NCI-H345 (cell line): ENCODE measurements at places on chromosomes 2 and 18.

DNA sequence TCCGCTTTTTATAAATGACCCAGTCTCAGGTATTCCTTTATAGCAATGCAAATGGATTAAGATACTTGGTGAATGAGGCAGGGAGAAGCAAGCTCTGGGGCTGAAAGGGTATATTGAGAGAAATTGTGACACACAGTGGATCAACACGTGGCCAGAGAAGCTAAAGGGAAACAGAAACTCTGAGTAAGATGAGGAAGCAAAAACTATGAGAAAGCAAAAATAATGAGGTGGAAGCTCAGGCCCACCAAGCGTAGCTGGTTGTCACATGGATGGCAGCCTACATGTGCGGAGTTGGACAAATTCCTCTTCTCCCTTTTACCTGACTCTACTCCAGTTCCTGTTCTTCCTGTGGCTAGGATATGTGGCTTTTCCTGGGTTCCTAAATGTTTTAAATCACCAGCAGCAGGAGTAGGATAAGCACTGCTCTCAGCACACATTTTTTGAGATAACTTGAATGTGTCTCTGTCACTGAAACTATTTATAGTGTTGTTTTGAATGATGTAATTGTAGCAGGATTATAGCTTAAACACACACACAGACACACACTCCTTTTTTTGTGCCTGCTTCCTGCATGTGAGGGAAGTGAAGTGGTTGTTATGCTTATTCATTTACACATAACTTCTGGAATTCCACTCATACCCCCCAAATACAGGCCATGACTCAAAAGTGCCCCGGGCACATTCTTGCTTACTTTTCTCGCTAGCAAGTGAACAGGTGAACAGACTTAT lies 30.1 kb upstream of the EPC2 start:
- DNase-seq: no peak

- peak; percentile 77 for DNase-seq
Measured at GRCh38 chr2:148594216-148594615, 50.3 kb upstream of the EPC2 start.

GRCh38 chr2:128311216-128311754 lies 7.4 kb downstream of the HS6ST1 start:
- no peak for DNase-seq

DNA sequence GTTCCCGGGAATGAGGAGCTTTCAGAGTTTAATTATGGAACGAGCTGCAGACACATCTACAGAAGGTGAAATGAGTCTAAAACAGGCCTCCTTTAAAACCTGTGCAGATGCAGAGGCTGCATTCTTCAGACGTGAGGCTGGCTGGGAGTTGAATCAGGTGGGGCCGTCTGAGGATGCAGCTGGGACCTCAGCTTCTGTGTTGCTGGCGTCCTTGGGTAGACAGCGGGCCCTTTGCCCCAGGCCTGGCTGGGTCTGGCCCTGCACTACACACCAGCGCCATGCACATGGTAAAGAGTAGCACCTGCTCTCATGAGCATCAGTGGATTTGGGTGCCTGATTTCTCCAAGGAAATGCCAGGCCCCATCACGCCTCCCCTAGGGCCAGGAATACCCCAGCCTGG lies 67.3 kb downstream of the TMEM18 start:
- no peak for DNase-seq

GRCh38 chr2:231648579-231649174 lies 56.0 kb downstream of the TEX44 start:
- peak; percentile 45 for DNase-seq

DNA sequence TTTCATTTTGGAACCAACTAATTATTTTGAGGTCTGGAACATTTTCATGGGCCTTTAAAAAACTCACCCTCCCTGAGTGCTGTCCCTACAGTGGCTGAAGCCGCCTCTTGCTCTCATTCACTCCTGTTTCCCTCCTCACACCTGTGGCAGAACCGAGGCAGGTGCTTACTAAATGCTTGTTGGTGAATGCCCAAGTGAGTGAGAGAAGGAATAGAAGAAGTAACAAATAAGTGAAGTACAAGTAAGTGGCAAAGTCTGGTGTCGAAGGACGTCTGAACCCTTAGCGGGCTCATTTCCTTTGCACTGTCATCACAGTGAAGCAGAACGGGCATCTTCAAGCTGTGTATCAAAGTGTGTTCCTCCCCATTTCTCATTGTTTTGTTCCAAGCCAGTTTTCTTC lies 135.2 kb downstream of the RHBDD1 start:
- no peak for DNase-seq

GRCh38 chr2:70851704-70852103 lies 16.1 kb upstream of the CD207 start:
- no peak for DNase-seq

GRCh38 chr18:47870605-47871004 lies 59.9 kb downstream of the SMAD2 start:
- no peak for DNase-seq

DNA sequence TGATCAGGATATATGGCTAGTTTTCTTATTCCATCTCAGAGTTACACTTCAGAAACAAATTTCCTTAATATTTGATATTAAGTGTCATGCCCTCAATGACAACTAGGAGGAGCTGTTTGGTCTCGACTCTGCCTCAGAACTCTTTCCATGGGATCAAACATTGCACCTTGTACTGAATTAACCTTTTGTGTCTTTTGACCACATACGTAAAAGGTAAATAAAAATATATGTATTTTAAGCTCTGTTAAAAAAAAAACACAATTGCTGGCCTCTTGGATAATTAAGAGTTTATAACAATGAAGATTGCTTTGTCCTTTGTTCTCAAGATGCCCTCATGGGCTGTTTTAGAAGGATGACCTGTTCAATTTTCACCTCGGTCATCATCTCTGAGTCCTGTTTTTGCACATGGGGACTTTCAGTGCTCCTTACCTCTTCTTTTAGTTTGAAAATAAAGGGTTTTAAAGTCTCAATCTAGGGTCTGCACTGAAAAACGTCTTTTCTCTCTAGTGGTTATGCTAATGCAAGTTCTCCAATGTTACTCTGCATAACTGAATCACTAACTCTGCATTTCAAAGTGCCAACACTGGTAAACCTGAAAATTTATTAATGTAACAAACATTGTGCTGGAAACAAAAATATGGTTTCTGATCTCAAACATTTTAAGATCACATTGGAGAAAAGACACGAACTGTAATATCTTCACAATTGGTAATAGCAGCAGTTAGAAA lies 18.8 kb upstream of the FN1 start:
- DNase-seq: peak; percentile 19

- no peak for DNase-seq
Measured at GRCh38 chr2:215835657-215836056, 177.7 kb downstream of the MREG start.

GRCh38 chr2:43540021-43540779 lies 55.6 kb downstream of the THADA start:
- no peak for DNase-seq

- DNase-seq: no peak
Measured at GRCh38 chr2:133382566-133382965, 185.7 kb downstream of the NCKAP5 start.

DNA sequence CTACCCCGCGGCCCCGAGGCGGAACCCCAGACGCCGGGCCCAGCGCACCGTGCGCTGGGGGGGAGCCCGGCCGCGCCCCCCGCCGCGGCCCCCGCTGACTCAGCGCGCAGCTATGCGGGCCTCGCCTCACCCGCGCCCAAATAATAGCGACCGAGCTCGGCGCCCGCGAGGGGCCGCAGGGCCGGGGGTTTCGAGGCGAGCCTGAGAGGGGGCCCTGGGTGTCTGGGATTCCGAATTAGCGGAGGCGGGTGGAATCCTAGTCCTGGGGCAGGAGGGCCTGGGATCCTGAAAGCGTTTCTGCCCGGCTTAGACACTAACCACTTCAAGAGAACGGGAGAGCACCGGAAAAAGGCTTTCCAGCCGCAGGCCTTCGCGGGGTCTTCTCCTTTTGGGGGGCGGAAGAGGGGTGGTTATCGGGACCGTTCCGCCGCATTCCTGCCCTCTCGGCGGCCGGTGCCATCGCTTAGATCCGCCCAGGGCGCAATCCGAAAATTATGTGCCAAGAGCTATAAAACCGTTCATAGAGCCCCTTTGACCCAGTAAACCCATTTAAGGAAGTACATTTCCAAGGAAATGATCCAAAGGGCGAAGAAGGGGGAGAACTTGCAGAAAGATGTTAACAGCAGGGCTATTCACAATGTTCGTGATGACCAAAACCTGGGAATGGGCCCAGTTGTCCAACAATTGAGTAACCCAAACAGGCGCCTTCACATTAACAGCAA lies 681 bp upstream of the ROCK2 start:
- DNase-seq: no peak

- DNase-seq: no peak
Measured at GRCh38 chr18:7174344-7175095, 56.4 kb upstream of the LRRC30 start.

GRCh38 chr2:10056439-10056838 lies 13.1 kb downstream of the KLF11 start:
- DNase-seq: no peak

- no peak for DNase-seq
Measured at GRCh38 chr2:173884025-173884802, 81.0 kb downstream of the SP3 start.

DNA sequence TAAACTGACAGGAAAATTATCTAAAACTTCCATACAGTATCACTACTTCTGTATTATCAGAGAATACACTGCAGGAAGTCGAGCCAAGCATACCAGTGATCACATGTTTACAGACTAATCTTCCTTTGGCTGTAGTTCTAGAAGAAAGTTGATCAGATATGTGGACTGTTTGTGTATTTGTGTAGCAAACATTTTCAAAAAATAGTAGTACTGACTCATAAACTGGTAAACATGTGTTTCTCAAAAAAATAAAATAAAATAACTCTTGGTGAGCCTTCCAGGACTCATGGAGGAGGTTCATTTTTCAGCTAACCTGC lies 148.9 kb upstream of the SLC39A10 start:
- no peak for DNase-seq

DNA sequence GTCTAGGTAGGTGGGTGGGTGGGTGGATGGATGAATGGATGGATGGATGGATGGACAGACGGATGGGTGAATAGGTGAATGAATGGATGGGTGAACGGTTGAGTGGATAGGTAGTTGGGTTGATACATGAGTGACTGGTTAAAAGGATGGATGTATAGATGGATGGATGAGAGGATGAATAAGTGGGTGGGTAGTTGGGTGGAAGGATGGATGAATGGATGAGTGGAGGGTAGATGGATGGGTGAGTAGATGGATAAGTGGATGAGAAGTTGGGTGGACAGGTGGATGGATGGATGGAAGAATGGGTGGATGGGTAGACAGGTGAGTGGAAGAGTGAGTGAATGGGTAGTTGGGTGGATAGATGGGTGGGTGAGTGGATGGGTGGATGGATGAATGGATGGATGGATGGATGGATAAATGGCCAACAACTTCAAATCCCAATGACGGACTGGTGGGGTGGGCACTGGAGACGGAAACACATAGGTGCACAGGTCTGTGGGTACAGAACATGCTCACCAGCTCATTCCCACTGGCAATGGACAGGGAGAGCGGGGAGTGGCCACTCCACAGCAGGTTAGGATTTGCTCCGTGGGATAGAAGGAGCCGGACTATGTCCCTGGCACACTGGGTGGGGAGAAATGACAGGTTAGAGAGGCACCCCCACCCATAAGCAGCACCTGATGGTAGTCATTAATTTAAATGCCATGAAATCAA lies 48.8 kb downstream of the ANKMY1 start:
- no peak for DNase-seq

DNA sequence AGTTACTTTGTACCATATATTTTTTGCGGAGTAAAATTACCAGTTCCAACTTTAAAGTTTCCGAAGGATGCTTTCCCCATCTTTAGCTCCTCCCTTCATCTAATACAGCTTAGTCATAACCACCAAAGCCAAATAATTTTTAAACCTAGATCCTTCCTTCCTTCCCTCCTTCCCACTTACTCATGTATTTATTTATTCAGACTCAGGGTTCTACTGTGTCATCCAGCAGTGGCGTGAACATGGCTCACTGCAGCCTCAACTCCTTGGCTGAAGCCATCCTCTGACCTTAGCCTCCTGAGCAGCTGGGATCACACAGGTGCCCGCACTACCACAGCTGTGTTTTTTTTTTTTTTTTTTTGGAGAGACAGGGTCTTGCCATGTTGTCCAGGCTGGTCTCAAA lies 4.4 kb downstream of the LPIN2 start:
- no peak for DNase-seq

DNA sequence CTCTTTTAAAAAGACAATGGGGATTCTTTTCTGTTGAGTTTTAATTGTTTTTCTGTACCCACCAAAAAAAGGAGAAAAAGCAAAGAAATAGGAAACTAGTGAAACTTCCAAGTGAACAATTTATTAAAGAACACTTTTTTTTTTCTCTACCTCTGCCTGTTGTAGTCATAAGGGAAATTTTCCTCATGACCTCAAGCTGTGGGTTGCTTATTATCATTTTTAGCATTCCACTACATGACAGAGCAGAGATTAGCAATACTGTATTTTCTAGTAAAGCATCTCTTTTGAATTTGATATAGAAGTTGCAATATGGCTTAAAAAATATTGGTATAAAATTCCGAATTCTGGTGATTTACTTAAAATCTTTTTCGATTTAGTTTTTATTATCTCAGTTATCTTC lies 87.9 kb upstream of the LRRTM1 start:
- DNase-seq: no peak

DNA sequence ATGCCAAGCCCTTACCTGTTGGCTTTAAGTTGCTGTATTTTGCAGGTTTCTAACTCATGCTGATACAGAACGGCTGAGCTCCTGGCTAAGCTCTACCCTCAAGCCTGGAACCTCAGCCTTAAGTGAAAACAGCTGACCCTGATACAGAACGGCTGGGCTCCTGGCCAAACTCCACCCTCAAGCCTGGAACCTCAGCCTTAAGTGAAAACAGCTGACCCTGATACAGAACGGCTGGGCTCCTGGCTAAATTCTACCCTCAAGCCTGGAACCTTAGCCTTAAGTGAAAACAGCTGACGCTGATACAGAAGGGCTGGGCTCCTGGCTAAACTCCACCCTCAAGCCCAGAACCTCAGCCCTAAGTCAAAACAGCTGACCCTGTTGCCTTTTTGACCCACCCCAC lies 17.6 kb upstream of the DNER start:
- DNase-seq: no peak

GRCh38 chr2:65096948-65097347 lies 33.0 kb downstream of the RAB1A start:
- no peak for DNase-seq

GRCh38 chr2:233250985-233251305 lies 528 bp upstream of the ATG16L1 start:
- DNase-seq: no peak

GRCh38 chr2:122804494-122804893 lies 1049.0 kb downstream of the TSN start:
- DNase-seq: no peak

DNA sequence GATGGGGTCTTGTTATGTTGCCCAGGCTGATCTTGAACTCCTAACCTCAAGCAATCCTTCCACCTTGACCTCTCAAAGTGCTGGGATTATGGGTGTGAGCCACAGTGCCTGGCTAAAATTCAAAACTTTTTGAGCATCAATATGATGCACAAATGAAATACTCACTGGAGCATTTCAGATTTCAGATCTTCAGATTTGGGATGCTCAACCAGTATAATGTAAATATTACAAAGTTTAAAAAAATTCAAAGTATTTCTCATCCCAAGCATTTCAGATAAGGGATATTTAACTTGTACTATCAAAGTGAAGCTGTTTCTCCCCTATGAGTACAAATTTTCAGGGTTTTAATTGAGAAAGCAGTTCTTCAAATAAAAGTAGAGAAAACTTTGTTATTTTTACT lies 164.1 kb upstream of the CCDC68 start:
- DNase-seq: no peak

GRCh38 chr2:107992069-107992468 lies 5.7 kb downstream of the SLC5A7 start:
- no peak for DNase-seq

GRCh38 chr2:24986372-24986771 lies 14.6 kb upstream of the DNAJC27 start:
- peak; percentile 22 for DNase-seq

- DNase-seq: no peak
Measured at GRCh38 chr2:117980783-117981676, 32.8 kb downstream of the CCDC93 start.
